ENCODE measurements at places on chromosomes 13 and 19.

DNA sequence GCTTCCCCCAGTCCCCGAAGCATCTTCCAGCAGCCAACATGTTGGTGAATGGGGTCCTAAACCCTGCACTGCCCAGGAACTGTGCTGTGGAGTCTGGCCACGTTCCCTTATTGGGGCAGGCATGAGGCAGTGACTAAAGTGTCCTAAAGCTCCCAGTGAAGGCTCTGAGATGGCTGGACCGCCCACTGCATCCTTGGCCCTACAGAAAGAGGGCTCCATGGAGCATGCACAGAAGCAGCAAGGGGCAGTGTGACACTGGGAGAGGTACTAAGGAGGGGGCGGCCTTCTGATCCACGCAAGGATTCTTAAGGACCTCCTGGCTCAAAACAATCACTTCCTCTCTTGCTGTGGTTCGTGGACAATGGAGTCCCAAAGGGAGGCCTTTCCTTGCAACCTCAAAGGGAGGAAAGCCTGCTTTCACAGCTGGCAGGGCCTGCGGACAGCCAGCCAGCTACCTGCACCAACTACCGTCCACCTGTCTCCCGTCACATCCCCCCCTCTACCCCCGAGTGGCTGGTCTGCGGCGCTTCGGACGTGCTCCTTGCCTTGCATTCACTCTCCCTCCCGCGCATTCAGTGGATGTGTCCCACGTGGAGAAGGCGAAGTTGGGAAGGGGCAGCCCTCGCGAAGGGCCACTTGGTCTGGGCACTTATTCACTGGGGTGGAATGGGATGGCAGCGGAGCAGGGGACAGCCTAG, 63.9 kb upstream of the STARD13 start:
- DNase-seq = no peak

DNA sequence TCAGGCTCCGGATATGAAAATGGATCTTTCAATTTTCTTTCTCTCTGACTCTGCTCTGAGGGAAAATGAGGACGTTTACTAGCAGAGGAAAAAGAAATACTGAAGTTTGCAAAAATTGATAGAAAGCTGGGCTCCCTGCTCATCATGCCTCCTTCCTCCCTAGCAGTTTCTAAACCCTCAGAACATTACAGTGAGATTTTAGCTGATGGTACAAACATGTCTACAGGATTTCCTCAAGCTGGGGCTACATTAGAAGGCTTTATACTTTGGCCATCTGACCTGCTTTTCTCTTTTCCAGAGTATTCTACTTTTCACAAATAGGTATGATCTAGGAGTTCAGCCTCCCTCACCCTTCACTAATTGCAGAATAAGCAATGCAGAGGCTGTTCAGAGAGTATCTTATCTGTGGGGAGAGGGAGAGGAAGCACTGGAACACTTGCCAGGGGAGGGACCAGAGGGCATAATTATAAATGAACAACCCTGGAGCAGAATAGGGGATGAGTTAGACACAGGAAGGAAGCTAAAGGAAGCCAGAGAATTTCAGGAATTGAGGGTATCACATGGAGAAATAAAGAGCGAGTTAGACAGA, 30.0 kb downstream of the CEACAM1 start:
- DNase-seq = no peak

DNA sequence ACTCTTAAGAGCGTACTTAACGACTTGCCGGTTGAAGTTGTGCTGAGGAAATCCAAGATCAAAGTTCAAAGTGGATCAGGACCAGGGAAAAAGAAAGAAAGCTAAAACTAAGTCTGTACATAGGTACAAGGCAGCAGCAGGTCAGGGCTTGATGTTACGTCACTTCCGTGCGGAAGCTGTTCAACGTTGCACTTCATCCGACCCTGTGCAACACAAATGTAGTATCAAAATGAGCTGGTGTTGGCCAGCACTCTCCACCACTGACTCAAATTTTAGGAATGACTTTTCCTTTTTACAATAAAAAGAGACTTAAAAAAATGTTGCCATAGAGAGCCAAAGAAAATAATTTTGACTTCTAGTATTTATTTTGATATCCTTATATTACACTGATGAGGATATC, 1315.4 kb downstream of the EFNB2 start:
- no peak for DNase-seq

DNA sequence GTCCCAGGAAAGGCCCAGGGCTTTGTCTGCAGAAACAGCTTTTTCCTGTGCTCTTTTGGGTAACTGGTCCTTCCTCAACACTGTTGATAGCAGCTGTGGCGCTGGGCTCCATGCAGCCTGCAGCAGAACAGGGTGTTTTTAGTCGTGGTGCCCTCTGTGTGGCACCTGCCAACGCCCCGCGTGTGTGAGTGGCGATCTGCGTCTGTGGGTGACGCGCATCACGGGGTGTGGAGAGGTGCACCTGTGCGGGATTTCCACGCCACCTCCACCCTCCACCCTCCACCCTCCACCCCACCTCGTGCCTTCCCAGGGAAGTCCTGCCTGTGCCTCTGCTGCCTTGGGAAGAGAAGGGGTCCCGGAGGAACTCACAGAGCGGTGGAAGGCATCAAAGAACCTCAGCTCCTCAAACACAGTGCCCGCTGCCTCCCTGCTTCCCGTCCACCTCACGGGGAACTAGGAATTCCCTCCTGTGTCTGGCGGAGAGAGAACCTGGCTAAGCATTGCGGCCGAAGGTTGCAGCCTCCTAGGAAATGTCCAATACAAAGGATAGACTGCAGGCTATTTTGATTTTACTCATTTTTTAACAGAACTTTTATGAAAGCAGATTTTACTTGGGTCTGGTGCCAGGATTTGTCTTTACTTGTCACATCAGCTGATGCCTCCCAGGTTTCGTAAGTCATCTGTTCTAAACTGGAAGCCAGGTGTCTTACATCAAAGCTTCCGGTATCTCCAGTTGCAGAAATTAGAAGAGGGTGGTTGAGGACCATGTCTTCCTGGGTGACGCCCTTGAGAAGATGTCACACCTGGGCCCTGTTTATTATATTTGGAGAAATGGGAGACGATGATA, 84.0 kb downstream of the ATP11A start:
- DNase-seq = no peak

DNA sequence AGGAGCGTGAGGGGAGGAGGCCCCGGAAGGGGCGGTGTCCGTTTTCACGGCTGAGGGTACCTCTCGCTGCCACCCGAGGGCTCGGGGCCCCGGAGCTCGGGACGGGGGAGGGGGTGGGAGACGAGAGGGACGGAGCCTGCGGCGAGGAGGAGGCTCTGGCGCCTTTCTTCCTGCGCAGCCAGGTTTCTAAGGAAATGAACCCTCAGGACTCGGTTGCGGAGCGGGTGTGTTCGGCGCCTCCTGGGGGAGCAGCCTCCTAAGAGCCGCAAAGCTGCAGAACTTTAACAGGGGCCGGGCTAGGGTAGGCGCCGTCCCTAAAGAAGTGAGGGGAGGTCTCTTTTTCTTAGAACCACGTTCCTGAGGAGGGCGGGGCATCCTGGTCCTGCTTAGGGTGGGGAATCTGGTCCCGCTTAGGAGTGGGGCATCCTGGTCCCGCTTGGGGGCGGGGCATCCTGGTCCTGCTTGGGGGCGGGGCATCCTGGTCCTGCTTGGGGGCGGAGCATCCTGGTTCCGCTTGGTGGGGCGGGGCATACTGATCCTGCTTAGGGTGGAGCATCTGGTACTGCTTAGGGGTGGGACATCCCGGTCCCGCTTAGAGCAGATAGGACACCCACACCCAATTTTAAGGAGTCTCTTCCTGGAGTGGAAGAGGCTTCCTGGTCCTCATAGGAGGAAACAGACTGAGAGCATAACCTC, 6.2 kb downstream of the SYT5 start:
- no peak for DNase-seq

GRCh38 chr13:52945348-52945747, 83.3 kb upstream of the OLFM4 start:
- DNase-seq = no peak

- no peak for DNase-seq
Measured at GRCh38 chr19:50359328-50359818, 6.1 kb downstream of the NAPSA start.

- DNase-seq = no peak
Measured at GRCh38 chr19:55831846-55832245, at the start of gene NLRP11. NLRP11 (minus strand) TSS chr19:55831999; CDS start chr19:55818174, 13,825 bp downstream.

DNA sequence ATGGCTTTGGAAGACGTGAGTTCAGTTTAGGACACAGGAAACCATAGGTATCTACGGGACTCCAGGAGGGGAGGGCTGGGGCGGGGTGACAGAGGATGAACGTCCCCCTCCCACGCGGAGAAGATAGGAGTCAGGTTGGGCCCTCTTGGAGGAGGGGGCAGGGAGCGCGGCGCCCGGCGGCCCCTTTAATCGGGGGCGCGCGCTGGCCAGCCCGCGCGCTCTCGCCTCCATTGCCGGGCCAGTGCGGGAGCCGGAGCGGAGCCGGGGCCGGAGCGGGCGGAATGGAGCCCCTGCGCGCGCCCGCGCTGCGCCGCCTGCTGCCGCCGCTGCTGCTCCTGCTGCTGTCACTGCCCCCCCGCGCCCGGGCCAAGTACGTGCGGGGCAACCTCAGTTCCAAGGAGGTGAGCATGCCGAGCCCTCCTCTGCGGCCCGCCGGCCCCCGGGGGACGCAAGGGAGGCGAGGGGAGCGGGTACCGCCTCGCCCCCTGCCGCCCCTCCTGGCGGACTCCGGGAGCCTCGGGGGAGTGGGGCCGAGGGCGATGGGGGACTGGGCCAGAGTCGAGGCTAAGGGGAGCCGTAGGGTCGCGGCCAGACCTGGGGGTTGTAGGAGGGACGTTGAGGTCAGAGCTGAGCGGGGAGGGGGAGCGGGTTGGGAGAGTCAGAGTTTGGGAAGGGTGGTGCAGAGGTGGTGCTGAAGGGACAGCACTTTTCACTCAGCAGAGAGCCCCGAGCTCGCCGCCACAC, at the start of gene TMEM145:
Gene TMEM145 (plus strand): TSS at position 214 of the 744 bp plus-strand sequence. CDS start 68 bp downstream, at position 282.
- DNase-seq = no peak

- DNase-seq = no peak
Measured at GRCh38 chr19:3723883-3724282, 15.7 kb downstream of the TJP3 start.

- DNase-seq = no peak
Measured at GRCh38 chr19:30556230-30556711, 184.1 kb downstream of the ZNF536 start.

DNA sequence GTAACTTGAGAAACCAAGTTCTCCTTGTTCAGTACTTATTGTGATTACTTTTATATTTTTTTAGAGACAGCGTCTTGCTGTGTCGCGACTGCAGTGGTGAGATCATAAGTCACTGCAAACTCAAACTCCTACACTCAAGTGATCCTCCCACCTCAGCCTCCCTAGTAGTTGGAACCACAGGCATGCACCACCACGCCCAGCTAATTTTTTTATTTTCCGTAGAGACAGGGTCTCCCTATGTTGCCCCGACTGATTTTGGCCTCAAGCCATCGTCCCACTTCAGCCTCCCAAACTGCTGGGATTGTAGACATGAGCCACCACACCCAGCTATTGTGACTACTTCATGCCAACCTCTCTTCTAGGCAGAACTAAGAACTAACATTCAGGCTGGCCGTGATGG, 8.3 kb downstream of the C19orf53 start:
- no peak for DNase-seq

DNA sequence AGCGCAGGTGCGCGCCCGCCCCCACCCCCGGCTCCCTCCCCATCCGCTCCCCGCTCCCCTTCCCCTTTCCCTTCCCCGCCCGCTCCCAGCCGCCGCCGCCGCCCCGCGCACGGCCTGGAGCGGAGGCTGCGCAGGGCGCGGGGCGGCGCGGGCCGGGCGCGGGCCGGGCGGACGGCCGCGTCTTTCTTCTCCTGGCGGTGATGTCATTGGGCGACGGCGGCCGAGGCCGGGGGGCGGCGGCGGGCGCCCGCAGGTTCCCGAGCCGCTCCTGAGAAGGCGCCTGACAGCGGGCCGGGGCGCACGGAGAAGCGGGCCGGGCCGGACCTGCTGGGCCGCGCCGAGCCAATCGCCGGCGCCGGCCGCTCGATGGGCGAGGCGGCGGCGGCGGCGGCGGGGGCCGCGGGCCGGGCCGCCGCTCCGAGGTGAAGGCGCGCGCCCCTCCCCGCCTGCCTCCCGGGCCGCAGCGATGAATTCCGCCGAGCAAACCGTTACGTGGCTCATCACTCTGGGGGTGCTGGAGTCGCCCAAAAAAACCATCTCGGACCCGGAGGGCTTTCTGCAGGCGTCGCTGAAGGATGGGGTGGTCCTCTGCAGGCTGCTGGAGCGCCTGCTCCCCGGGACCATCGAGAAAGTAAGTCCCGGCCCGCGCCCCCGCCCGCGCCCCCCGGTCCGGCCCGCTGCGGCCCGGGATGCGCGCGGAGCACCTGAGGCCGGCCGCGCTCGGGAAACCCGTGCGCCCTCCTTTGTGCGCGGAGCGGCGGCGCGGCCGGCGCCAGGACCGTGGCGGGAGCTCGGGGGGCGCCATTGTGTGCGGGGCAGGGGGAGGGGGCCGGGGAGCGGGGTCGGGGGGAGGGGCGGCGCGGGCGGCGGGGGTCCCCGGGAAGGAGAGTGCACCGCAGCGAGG, at the start of gene ARHGEF7:
Gene ARHGEF7 (plus strand): TSS at position 250 of the 904 bp plus-strand sequence. CDS start 217 bp downstream, at position 467.
- no peak for DNase-seq

DNA sequence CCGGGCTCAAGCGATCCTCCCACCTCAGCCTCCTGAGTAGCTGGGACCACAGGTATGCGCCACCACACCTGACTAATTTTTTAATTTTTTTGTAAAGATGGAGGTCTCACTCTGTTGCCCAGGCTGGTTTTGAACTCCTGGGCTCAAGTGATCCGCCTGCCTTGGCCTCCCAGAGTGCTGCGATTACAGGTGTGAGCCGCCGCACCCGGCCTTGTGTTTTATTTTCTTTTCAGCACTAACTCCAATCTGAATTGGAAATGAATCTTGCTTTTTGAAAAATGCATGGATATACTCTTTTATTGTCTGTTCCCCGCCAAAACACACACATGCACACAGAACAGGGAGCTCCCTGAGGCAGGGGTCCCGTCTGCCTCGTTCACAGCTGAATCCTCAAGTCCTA, 1.3 kb upstream of the ISOC2 start:
- DNase-seq = no peak

DNA sequence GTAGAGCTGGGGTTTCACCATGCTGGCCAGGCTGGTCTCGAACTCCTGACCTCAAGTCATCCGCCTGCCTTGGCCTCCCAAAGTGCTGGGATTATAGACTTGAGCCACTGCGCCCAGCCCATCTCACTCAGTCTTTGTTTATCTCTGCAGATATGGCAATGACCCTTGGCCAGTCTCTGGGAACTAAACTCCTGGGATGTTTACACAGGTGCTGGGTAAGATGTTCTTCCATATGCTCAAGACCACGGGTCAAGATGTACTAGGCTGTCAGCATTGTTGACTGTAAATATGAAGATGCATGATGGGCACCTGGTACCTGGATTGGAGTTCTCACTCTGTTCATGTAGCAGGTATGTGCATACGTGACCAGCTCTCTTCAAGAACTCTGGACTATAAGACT, 35.8 kb downstream of the ZNF473 start:
- no peak for DNase-seq

DNA sequence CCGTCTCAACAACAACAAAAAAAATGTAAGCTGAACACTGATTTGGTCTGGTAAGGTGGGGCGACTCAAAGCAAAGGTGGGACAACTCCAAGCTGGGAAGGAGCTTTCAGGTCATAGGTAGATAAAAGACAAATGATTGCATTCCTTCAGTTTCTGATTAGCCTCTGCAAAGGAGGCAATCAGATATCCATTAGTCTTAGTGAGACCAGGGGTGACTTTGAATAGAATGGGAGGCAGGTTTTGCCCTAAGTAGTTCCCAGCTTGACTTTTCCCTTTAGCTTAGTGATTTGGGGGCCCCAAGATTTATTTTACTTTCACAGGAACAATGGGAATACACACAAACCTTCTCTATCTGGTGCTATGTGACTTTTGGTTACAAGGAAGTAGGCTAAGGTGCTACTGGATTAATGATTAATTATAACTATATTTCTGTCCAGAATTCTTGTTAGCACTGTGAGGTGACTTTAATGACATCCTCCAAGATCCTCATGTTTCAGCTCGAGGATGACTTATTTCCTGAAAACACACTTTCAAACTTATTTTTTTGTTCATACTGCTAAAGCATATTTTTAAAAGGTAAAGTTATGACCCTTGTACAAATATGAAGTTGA, 10.6 kb upstream of the MTRF1 start:
- no peak for DNase-seq
